ENCODE measurements at places on chromosomes 2 and 18.

DNA sequence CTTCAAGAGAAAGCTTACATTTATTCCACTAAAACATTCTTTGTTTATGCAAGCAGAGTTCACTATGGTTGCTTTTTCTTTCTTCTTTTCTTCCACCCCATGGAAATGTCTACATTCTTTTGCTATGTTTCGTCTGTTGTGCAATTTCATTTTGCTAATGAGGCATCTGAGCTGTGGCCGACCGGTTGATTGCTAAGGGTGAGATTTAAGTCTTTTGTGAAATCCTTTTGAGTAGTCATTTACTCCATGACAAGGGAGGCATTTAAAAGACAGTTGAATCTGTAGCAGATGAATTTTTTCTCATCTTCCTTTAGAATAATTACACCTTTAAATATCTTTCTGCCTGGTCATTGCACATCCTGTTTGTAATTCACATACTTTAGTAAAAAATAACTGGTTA is 324.1 kb upstream of the THUMPD2 start:
- DNase-seq = no peak

DNA sequence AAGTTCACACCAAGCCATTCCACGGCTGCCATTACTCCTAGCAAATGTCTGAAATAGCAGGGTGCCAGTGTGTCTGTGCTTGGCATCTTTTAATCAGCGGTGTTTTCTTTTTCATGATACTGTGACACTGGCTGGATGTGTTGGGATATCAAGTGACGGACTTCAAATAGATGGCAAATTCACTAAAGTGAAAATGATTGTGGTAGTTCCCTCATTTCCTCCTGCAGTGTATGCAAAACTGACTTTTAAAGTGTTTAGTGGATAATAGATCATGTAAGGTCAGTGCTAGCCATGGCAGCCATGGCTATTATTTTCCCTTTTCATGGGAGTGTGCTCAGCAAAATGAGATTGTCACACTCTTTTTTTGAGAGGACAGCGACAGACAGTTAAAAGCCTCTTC is 261.5 kb upstream of the SIX3 start:
- DNase-seq = no peak

- DNase-seq = no peak
These were observed 328.8 kb upstream of the GCFC2 start for GRCh38 chr2:76039505-76039904.

GRCh38 chr2:29296585-29296984 is 181.4 kb downstream of the CLIP4 start:
- DNase-seq = no peak

- no peak for DNase-seq
These were observed 234.0 kb downstream of the KLHL29 start for GRCh38 chr2:23618794-23619530.

GRCh38 chr2:154422251-154422650 is 276.2 kb upstream of the KCNJ3 start:
- DNase-seq = no peak

- DNase-seq = no peak
These were observed 234.8 kb downstream of the SOX11 start for GRCh38 chr2:5926871-5927512.

DNA sequence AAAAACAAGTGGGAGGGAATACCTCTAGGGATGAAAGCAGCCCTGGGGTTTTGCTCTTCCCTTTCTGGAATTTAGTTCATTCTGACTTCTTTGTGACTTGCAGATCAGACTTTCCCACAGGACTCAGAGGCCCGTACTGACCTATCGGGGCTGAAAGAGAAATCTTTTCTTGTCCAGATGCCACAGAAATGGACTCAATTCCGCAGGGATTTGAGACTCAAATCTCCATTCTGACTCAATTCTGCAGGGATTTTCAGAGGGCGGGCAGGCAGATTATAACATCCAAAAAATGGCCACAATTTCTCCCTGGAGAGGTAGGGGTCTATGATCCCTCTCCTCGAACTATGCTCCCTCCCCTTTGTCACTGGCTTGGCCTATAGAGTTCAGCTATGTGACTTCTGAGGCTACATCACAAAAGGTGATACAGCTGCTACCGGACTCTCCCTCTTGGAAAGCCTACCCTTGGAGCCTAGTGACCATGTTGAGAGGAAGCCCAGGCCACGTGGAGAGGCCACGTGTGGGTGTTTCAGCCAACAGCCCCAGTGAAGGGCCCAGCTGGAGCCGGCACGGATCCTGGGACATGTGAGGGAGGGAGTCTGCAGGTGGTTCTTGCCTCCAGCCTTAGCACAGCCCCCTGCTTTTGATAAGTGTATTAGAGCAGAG is 4.8 kb upstream of the EFHD1 start:
- DNase-seq = no peak

DNA sequence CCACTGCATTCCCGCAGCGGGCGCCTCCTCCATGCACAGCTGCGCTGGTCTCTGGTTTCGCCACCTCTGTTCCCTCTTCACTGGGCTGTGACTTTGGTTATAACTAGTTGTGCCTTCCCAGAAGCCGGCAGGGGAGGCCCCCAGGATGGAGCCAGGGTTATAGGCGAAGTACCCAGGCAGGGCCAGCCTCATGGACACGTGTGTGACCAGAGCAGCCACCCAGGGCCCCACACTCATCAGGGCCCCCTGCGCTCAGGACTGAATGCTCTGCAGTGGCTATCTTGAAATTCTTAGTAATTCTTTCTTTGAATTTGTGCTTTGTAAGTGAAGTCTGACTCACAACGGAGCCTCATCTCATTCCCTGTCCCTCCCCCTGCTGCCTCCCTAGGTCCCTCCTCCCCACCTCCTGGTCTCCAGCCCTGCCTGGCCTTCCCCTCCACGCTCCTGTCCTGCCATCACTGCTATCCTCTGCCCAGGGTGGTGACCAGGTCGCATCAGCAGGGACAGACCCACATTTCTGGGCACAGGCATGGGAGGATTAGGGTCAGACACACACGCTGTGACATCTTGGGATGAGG is 38.1 kb upstream of the LBH start:
- no peak for DNase-seq

DNA sequence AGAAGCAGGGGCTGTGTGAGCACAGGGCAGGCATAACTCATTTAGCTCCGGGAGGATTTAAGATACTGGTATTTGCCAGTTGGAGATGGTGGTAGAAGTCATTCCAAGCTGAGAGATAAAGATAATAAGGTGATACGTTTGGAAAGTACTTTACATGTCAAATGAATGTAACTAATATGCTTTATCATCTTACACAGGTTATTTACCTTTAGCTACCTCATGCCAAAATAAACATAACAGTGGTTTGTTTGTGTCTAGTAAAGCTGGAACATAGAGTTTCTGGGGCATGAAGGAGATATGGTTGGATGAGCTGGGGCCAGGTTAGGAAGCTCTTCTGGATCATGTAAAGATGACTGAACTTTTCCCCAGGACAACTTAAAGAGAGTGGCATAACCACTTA is 126.9 kb upstream of the PIK3C3 start:
- DNase-seq = peak; percentile 85

GRCh38 chr2:193566886-193567285 is 1372.2 kb upstream of the TMEFF2 start:
- no peak for DNase-seq

DNA sequence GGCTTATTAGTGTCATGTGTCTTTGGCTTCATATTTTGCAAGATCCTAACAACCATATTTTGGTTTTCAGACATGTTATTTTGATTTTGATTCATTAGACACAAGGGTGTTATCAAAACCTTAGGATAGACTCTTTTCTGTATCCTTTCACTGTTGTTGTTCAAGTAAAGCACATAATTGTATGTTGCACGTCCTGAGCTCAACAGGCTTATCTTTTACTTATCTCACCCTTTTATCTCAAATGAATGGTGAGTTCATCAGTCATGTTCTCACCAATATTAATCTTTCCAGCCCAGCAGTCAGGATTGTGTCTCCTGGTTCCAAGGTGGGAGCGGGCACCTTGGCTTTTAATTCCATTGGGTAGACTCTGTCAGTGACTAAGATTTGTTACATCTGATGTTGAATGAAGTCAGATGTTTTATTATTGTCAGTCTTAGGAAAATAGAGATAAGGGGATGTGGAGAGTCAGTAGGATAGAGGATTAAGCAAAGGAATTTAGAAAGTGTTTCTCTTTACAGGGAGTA is 11.9 kb downstream of the GPN1 start:
- DNase-seq = no peak

GRCh38 chr2:88842656-88843460 is 151.4 kb downstream of the RPIA start:
- no peak for DNase-seq

GRCh38 chr18:77551055-77551454 is 301.4 kb downstream of the GALR1 start:
- DNase-seq = no peak

DNA sequence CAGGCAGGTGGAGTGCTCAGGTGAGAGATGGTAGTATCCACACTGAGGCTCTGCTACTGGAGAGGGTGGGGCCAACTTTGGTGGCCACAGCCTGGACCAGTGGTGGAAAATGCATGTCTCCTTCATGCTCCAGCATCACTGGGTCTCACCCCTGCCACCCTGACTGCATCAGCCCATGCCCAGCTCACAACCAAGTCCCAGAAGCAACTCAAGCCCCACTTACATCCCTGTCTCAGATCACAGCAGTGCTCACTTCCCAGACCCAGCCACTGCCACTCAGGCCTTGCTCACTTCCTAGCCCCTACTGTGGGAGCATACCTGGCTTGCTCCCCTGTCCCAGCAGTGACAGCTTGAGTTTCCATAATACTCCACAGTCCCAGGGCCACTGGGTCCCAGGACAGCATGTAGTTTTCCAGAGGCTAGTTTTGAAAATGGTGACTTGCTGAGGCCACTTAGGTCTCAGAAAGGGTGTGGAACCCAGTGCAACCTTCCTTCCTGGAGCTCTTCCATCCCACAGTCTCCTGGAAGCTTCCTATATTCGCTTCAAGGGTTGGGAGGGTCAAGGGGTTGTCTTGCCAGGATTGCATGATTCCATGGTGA is 58.8 kb downstream of the GPC1 start:
- no peak for DNase-seq

DNA sequence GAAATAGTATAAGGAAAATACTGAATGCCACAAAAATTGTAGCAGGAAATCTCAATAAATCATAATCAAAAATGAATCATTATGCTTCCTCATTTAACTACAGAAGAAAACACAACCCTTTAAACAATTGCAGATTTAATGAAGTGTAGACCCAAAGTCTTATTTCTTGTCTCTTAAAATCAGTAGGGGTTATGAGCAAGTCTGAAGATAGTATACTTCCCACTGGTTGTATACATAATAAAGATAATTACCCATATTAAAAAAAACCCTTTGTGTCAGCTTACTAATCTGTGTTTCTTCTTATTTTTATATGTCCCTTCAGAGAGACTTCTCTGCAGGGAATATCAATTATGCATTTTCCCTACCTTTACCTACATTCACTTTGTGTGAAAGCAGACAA is 504.7 kb downstream of the ERBB4 start:
- no peak for DNase-seq

- DNase-seq = no peak
These were observed 90.6 kb downstream of the VRK2 start for GRCh38 chr2:58137221-58137620.

DNA sequence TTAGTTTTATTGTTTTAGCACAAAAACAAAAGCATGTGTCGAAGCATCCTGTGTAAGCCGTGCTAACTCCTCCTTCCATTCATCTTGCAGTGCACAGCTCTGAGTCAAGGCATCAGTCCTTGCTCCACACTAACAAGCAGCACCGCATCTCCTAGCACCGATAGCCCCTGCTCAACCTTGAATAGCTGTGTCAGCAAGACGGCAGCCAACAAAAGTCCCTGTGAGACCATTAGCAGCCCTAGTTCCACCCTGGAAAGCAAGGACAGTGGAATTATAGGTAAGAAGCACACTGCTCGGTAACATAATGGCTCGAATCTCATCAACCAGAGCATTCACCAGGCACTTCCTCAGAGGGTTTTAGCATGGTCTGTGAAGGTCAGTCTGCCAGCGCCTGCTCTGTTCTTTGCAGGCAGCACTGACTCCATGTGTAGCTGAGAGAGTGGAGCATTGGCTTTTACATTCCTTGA is 136.2 kb downstream of the WDSUB1 start:
- DNase-seq = no peak

DNA sequence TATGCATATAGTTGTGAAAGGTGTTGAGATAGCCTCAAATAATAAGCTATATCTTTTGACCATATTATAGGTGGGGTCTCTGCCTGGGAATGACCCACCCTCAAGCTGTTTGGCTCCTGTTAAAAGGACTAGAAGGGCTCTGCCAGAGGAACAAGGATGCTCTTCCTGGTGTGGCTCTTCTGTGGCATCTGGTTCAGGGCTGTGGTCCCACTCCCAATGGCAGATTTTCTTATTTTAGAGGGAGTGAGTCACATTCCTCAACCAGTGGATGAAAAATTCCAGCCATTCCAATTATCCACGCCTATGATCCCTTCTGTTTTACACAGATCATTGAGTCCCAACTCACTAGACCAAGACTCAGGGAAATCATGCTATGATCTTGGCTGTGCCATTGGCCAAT is 119.9 kb downstream of the PARD3B start:
- no peak for DNase-seq

DNA sequence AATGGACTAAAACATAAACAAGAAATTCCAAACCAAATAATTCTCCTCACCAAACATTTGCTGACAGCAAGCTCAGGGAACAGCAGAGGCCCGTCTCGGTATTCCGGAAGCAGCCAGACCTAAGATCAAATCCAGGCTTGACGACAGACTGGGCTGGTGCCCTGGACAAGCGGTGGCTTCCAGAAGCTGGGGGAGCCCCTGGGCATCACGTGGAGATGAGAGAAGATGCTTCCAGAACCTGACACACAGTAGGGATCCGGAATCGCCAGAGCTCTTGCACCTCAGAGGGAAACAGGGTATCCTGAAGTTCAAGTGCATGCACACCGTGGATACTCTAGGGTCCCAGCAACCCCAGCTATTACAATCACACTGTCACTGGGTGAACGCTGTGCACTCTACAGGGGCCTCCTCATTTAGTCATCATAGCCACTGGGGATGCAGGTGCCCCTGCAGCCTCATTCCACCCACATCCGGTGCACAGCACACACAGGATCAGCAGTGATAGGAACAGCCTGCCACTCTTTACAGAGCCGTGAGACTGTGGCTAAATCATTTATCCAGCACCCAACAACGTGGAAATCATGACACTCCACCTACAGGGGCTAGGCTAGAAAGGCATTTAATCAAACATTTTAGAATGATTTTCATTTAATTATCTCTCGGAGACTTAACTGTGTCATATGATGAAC is 102.6 kb downstream of the HDAC4 start:
- no peak for DNase-seq

GRCh38 chr18:48032876-48033789 is 102.7 kb upstream of the SMAD2 start:
- DNase-seq = no peak

DNA sequence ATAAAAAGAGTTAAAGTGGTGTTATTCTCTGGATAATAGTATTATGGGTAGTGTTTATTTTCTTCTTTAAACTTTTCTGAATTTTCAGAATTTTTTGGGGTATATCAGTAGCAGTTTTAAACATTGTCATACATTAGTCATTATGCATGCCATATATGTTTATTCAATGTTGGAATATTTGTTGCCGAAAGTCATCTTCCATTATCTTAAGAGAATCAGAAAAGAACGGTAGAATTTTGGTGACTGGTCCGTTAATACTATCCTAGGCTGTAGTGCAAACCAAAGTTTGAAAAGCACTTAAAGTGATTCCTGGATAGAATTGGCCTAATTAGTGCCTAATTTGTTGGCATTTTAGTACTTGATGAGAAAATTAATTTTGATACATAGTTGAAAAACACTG is 244.1 kb downstream of the PHLPP1 start:
- DNase-seq = no peak

All from NCI-H2029 (cell line).